ENCODE measurements at places on chromosomes 1 and 21.

- no peak for DNase-seq
Measured at GRCh38 chr21:42545317-42545716, 31.7 kb downstream of the SLC37A1 start.

- DNase-seq, result no peak
Measured at GRCh38 chr1:71147637-71148360, 67.0 kb upstream of the ZRANB2 start.

GRCh38 chr1:226762988-226763904 is 24.2 kb upstream of the ITPKB start:
- no peak for DNase-seq

DNA sequence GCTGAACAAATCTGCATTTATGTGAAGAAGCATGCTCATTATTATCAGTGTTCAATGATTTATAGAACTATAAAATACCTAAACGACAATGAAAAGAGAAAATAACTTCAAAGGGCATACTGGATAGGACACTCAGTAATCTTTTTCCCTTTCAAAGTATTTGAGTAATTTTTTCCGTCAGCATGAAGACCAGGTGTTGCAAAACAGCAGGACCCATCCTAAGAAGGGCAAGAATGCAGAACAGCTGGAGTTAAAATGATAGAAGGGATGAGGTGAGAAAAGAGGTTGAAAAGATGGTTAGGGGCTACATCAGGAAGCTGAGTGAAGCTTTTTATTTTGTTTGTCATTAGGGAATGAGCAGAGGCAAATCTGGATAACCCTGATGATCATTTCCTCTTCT is 7.1 kb upstream of the RGS18 start:
- DNase-seq, result no peak

DNA sequence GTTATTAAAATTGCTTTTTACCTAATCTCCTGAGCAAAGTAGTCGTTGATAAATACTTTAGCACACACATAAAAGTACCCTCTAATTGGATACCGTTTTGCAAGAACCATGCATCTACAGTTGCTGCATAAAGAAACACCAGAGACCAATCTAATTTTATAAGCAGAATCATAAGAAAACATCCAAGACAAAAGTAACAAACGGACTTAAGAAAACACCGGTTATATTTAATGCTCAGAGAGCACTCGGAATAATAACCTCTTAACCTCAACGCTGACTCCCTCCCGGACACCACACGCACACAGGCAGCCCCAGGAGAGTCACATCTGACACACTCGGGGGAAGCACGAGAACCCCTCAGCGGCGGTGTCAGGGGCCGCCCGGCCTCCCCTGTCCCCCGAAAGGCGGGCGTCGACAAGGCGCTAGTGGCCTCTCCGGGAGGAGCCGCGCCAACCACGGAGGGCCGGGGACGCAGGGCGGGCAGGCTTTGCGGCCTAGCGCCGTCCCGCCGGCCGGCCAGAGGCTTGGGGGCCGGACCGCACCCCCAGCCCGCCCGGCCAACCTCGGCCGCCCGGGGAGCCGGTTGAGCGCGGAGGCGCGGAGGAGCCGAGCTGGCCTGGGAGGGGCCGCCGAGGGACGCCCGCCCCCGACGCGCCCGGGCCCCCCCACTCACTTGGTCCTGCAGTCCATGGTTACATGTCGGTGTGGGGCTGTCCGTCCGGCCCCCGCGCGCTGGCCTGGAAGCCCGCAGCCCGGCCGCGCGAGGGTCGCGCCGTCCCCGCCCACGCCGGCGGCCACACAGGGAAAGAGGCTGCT is 606 bp downstream of the DENND1B start:
- no peak for DNase-seq

DNA sequence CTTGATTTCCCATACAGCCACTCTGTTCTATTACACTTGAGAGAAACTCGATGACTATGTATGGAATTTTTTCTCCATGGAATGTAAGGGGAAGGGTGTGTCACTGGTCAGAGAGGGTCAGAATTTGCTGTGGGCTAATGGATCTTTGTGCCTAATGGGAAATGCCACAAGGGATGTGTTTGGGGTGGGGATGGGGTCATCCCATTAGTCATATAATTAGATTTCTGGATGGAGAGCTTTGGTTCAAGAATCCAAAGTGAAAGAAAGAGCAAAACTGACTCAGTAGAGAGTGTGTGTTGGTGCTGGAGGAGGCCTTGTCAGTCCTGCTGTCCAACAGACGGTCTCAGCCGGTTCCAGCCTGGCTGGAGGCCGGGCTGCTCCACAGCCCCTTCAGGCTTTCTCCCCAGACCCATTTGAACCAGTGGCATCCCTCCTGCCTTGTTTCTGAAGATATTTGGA is 86.4 kb downstream of the LAMC2 start:
- DNase-seq, result peak; percentile 98

DNA sequence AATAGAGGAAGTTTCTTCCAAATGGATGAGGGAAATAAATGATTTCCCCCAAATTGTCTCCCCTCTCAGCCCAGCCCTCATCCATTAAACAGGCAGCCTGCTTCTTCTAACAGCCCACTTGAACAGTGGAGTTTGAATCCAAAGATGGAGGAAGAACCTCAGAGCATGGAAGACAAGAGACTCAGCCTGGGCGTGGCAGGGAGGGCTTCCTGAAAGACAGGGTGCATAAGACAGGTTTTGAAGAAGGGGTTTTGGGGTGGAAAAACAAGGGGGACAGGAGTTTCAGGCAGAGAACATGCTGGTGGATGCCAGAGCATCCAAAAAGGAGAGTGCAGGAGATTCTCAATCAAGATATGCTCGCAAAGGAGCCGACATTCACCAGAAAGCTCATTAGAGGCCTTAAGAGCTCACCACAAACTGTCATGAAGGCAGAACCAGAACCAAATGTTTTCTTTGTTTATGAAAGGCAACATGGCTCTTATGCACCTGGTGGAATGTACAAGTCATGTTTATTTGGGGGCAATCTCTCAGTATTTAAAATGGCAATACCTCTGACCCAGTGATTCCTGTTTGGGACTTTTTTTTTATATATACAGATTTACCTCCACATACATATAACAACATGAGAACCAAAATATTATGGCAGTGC is 26.5 kb upstream of the TSPEAR start:
- no peak for DNase-seq

- DNase-seq, result no peak
Measured at GRCh38 chr1:235455823-235456222, 48.4 kb downstream of the B3GALNT2 start.

Data from BJ (cell line).